Endothelial cell (in vitro differentiated cells): ENCODE measurements at places on chromosomes 1 and 21.

DNA sequence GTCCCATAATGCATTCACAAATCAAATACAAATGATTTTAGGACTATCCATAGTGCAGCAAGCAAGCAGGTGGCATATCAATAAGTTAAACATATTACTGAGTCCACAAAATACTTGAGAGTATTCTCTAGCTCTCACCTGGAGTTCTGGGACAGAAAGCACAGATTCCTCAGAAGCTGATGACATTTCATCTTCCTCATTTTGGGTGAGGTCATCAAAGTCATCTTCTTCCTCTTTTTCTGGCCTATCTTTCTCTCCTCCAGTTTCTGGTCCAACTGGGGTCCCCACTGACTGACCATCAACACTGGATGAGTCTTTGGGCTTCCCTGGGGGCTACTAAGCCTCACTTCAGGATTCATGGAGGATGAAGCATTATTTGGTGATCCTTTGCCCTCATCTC lies 38.9 kb downstream of the YY1AP1 start:
- no peak for DNase-seq

DNA sequence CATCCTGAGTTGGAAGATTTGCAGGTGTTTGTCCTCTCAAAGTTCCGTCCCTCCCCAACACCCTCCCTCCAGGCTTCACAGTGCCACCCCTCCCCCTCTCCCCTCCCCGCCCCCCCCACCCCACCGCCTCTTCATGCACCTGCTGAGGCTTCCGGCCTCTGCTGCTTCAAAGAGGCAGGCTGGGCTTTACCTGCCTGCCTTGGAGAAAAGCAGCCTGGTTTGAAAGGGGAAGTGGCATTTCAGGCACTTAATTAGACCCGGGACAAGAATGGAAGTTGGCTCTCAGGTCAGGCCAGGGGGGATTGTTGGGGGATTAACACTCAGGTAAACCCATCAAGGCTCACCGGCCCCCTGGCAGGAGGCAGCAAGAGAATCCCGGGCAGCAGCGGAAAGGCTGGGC lies 21.1 kb downstream of the PAX7 start:
- no peak for DNase-seq

DNA sequence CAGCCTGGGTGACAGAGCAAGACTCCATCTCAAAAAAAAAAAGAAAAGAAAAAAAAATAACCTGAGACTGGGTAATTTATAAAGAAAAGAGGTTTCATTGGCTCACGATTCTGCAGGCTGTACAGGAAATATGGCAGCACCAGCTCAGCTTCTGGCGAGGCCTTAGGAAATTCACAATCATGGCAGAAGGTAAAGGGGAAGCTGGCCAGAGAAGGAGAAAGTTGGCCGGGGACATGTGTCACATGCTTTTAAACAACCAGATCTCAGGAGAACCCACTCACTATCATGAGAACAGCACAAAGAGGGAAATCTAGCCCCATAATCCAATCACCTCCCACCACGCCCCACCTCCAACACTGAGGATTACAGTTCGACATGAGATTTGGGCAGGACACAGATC lies 125.3 kb downstream of the DISP1 start:
- DNase-seq: no peak

- DNase-seq: no peak
These were observed 47.7 kb downstream of the MEF2D start for GRCh38 chr1:156452907-156453306.

DNA sequence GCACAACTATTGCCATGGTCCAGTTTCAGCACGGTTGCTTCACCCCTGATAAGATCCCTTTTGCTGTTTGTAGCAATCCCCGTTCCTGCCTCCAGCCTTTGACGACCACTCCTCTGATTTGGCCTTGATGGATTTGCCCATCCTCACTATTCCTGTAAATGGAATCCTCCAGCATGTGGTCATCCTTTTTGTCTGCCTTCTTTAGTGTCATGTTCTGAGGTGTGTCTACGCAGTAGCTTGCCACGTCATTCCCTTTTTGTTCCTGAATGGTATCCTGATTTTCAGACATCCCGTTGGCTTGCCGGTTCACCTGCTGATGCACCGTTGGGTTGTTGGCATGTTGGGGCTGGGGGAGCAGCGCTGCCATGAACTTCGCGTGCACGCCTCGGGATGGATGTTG lies 7.8 kb downstream of the AJAP1 start:
- no peak for DNase-seq

- no peak for DNase-seq
These were observed 6.4 kb downstream of the PTGFR start for GRCh38 chr1:78497201-78497600.

DNA sequence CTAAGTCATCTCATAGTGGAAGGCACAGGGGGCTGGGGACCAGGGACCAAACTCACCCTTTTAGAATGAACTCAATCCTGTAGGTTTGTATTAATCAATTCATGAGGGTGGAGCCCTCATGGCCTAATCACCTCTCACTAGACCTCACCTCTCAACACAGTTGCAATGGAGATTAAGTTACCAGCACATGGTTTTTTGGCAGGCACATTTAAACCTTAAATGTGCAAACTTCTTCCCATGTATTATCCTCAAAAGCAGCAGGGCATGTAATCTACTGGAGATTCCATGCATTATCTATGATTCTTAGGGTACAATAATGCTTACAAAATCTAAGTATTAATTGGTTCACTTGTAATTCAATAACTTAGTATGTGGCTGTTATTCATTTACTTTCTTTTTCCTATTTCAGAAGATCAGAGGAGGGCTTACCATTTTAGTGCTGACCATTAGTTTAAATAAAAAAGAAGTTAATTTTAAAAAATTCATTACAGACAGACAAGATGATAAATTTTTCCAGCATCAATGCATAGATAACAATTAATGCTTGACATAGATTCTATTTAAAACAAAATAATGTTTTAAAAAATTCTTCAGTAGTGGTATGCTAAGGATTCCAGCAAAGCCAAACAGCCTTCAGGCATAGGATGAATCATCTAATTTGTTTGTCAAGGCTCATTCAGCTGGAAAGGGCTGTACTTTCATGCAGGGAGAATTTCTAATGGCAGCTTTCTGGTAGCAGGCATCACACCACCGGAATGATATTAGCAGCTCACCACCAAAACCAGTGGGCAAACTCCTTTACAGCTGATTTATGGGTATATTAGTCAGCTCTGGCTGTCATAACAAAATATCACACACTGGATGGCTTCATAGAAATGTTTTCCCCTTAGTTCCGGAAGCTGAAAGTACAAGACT lies 124.6 kb upstream of the ZNF648 start:
- no peak for DNase-seq

GRCh38 chr1:50681931-50682330 lies 258.7 kb upstream of the DMRTA2 start:
- no peak for DNase-seq

GRCh38 chr1:53562981-53563379 lies 103.8 kb downstream of the DMRTB1 start:
- DNase-seq: no peak

DNA sequence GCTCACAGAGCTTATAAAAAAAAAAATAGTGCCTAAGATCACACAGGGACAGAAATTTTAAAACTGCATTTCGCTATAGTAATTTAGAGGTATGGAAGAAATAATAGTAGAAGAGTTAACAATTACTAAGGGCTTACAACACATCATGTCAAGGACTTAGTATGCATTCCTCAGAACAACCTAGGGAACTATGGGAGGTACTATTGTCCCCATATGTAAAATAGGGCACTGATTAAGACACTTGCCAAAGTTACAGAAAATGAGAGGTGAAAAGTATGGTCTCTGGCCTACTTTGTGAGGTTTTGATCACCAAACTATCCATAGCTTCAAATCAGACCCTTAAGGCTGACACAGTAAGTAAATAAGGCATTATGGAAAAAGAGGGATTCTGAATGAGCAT lies 4.7 kb downstream of the FRRS1 start:
- no peak for DNase-seq

DNA sequence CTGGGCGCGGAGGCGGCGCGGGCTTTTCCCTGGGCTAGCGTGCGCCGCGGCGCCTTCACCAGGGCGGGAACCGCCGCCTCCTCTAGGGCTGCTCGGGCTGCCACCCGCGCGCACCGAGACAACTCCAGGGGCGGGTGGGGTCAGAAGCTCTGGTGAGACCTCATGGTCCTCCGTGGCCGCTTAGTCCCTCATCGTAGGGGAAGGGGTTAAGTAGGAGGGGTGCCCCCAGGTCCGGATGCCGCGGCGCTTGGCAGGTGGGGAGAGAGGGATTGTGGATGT lies 559 bp downstream of the SERTAD4 start:
- peak; percentile 30 for DNase-seq

DNA sequence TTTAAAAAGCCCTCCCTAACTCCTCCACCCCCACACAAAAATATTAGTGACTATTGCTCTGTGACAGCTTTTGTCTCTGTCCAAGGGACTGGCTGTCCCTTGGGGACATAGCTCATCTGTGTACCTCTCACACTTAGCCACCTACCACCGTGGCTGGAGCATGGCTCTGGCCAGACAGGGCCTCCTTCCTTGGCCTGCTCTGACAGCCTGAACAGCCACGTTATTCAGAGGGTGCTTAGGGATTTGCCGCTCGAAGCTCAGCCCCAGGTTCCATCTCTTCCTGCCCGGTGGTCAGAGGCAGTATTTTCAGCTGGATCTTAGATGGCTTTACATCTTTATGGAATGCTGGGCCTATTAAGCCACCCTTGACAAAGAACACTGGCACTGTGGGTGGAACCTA lies 6.1 kb upstream of the CELSR2 start:
- no peak for DNase-seq

GRCh38 chr1:155175281-155175926 lies 1.8 kb downstream of the TRIM46 start:
- DNase-seq: no peak

DNA sequence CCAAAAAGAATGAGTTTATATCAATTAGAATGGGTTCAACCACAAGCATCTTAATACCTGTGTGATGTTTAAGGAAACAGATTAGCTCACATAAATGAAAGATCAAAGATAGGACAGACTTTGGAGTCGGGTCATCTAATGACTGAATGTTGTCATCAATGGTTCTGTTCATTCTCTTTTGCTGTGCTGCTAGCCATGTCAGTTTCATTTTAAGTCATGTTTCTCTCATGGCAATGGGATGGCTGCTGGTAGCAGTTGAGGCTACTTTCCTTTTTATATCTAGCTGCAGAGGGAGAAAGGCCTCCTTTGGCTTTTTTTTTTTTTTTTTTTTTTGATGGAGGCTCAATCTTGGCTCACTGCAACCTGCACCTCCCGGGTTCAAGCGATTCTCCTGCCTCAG lies 86.9 kb upstream of the SPAG17 start:
- no peak for DNase-seq

- no peak for DNase-seq
These were observed 33.3 kb upstream of the DEGS1 start for GRCh38 chr1:224149709-224150108.

DNA sequence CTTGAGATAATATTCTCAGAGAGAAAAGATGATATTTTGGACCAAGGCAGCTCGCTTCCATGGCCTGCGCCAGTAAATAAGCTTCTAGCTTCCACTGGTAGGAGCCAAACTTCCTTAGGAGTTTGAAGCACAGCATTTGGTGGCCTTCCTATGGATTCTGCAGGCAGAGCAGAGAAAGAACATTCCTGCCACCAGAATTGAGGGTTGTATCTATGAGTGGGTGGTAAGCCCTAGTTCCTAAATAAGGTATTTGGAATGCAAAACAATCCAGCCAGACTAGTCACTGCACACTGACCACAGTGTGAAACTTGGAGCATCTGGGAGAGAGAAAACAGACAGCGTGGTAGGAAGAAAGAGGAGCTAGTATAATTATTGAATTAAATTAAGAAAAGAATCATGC lies 54.1 kb upstream of the BCAR3 start:
- no peak for DNase-seq

- DNase-seq: no peak
These were observed 301.2 kb upstream of the SPAG17 start for GRCh38 chr1:118486199-118486598.

- no peak for DNase-seq
These were observed 52.0 kb upstream of the RPL11 start for GRCh38 chr1:23639460-23640095.

DNA sequence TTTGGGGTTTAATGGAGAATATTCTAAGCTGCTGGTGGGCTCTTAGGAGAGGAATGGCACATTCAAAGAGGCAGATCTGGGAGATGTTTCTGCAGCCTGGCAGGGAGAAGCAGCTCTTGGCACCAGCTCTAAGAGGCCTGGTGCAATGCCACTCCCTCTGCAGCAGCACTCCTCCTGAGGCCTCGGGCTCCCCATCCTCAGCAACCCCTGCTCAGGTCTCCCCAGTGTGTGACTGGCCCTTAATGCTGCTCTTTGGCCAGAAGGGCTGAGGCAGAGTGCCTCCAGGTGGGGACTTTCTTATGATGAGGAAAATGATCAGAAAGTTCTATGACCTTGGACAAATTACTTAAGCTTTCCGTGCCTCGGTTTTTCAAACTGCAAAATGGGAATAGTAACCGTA lies 55.5 kb downstream of the MAB21L3 start:
- DNase-seq: no peak

DNA sequence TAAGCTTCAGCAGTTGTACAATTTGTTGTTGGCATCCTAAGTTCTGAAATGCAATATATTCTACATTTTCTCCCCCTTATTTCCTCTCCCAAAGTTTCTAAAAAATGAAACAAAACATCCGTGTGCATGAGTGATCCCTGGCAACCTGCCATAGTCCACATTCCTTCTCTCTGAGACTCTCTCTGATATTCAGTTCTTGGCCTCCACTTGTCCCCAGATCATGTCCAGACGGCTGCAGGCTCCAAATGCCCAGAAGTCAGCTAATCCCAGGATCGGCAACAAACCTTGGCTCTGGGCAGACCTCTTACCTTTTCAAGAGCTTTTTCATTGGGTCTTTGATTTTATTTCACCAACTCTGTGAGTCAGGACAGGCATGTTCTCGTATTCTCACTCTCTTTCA lies 187.8 kb downstream of the ETS2 start:
- DNase-seq: no peak

GRCh38 chr1:89938171-89939055 lies 56.5 kb upstream of the ZNF326 start:
- no peak for DNase-seq

GRCh38 chr21:14560555-14560954 lies 14.4 kb upstream of the SAMSN1 start:
- DNase-seq: no peak

GRCh38 chr21:30216041-30216723 lies at the start of gene CLDN8:
CLDN8 (minus strand) TSS chr21:30216097; CDS start chr21:30215925, 172 bp downstream.
- no peak for DNase-seq

- DNase-seq: peak; percentile 29
These were observed at the start of gene CRABP2 for GRCh38 chr1:156705321-156705917. CRABP2 (minus strand) TSS chr1:156705583; CDS start chr1:156705446, 137 bp downstream.

DNA sequence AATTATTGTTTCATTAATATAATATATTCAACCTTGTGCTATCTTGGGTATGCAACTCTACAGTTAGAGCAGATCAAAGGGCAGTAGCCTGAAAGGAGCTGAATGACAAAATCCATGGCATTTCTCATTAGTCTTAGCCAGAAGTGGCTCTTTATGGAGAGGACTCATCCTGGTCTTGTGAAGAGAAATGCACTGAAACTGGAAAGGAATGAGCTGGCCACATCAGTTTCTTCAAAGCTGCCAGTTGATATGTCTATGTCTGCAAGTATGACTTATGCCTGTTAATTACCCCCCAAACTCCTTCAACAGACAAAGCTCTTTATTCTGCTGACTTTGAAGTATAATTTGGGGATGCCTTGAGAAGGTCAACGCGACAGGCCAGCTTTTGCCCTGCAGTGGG lies 119.0 kb upstream of the UBE2U start:
- DNase-seq: no peak

- DNase-seq: no peak
These were observed 1282.9 kb upstream of the B3GALT2 start for GRCh38 chr1:194469282-194469681.
